ENCODE measurements at places on chromosomes 13 and 19. TPM values are rescaled to one million over a fixed set of nuclear protein-coding genes. Genes with fewer than 3 reads are reported as not detected.

DNA sequence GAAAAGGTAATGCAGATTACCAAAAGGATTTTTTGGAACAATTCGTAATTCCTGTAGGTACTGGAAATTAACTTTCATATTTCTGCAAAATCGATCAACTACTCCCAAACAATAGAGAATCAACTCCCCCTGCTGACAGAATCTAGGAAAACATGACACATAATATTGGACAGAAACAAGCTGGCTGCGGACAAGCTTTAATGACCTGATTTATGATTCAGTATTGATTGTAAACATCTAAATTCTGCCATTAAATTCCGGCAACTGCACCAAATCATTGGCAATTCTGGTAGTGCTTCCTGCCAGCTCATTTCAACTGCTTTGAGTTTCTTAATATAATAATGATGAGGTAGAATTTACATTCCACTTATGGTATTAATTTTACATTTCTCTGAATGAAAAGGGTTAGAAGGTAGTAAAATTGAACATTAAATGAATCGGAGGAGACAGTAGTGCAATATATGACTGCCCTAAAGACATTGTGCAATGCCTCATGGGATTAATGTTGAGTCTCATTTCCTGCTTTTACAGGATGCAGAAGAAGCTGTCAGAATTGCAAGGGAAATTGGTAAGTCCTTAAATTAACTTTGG, 146.5 kb downstream of the PCCA start:
- peak; percentile 77 for DNase-seq

DNA sequence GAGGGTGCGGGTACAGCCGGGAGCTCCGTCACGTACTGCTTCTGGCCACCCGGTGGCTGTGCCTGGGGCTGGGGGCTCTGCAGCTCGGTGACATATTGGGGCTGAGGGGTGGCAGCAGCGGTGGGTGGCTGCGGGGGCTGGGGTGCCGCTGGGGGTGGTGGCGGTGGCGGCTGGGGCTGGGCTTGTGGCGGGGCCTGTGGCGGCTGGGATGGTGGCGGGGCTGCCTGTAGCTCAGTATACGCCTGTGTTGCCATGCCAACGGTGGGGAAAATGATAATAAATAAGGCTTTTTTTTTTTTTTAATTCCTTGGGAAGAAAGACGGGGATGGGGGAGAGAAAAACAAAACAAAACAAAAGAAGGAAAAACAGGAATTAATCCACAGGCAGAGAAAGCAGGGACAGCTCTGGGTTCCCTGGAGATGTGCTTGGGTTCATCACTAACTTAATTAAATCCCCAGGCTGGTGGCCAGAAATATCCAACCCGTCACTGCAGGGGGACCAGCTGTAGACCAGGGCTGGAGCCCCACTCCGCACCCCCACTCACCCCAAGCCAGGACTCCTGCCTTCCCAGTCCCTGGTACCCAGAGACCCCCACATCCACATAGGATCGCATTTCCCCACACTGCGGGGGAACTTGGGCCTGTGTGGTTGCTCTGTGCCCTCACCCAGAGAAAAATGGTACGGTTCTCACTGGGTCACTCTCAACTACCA, 12.4 kb downstream of the RFX1 start:
- DNase-seq, result peak; percentile 70

DNA sequence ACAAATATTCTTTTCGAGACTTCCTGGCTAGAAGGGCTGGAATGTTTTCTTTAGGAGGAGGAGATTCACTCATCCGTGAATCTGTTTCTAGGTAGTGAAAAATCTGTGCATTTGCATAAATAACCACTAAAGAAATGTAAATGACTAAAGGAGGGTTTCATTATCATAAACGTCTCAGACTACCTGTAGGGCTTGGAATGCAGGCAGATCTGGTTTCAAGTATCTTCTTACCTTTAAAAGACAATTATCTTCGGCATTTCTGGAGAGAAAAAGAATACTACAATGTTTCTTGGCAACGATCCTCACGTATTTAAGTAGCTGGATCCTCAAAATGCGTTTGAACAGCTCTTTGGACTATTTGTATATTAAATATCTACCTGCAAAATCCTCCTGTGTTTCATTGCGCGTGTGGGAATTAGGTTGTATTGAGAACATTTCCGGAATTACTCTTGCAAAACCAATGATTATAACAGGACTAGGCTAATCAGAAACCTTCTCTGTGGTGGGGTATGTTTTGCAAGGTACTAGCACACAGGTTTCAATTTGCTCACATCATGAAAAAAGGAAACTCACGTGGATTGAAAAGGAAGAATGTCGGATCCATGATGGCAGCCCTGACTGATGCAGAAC, 291.1 kb upstream of the ARGLU1 start:
- DNase-seq, result no peak

DNA sequence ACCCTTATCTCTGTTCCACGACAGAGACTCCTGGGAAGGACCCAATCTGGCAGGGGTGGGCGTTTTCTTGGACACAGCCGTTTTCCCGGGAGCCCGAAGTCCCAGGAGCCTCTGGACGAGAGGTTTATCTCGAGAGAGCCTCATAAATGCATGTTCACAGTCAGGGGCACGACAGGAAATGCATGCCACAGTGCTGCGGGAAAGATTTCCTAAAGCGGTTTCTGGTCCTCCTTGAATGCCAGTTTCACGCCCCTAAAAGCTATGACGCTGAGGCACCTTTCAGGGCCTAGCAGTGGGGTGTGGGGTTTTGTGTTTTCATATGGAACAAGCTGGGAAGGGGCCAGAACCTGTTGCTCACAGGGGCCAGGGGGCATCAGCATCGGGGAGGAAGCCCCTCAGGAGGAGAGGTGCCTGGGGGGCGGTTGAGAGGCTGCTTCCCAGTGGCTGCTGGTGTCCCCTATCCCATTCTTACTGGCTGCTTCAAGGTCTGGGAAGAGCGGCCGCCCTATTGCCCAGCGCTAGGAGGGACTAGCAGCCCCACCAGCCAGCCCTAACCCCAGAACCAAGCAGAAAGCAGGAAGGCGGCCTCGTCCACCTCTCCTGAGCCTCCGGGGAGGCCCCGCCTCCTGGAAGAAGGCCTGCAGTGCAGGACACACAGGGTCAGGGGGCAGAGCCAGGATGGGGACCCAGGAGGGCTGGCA, 157.0 kb downstream of the KDM4B start:
- DNase-seq, result no peak

DNA sequence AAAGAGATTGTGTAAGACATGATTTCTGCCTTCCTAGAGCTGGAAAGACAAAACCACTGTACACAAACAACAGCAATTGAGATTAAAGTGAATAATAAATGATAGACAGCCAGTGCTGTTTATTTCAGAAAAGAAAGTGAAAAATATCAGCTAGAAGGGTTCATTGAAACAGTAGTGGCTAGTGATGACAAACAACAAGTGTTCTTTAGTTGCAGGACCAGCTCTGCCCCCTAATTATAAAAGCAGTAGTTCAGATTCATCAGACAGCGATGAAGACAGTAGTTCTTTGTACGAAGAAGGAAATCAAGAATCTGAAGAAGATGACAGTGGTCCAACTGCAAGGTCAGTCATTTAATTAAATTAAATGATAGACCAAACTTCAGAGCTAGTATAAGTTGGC, 14.8 kb downstream of the GPALPP1 start:
- no peak for DNase-seq

DNA sequence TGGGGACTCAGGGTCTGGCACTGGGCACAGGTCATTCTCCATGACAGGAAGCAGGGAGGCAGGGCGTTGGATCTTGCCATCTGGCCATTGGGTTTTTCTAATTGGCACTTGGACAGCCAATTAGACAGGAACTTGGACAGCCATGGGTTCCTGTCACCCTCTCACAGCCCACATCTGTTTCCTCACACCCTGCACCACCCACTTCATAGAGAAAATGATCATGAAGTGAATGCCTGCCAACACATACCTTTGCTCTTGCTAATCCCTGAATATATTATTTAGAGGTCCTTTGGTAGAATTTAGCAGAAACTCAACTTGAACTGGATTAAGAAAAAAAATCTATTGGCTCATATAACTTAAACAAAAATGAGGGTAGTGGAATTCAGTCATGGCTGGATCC, 4.9 kb upstream of the OLFM2 start:
- no peak for DNase-seq

GRCh38 chr13:32737111-32737571, 150.9 kb downstream of the PDS5B start:
- no peak for DNase-seq

GRCh38 chr13:24505756-24506155, 6.8 kb downstream of the PARP4 start:
- DNase-seq, result no peak

GRCh38 chr13:71325556-71325955, 541.4 kb downstream of the DACH1 start:
- DNase-seq, result no peak

GRCh38 chr13:111262715-111263114, 57.7 kb upstream of the TEX29 start:
- peak; percentile 47 for DNase-seq

GRCh38 chr13:95754069-95754468, 77.1 kb downstream of the DNAJC3 start:
- no peak for DNase-seq

DNA sequence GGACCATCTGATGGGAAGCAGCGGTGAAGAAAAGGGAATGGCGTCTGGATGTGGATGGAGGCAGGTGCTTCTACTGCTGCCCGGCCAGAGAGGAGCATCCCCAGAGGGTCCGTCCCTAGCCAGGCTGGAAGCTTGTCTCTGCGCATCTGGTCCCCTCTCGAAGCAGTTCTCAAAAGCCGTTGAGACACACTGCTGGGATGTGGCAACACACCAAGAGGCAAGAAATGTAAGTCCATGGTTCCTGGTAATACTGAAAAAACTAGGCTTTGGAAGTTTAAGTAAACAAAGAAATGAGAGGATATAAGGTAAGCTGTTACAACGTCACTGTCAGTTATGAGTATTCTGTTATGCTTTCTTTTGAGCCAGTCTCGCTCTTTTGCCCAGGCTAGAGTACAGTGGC, 15.1 kb upstream of the FFAR2 start:
- DNase-seq, result no peak

GRCh38 chr19:58154287-58154678, 3.7 kb upstream of the ZNF329 start:
- peak; percentile 67 for DNase-seq

DNA sequence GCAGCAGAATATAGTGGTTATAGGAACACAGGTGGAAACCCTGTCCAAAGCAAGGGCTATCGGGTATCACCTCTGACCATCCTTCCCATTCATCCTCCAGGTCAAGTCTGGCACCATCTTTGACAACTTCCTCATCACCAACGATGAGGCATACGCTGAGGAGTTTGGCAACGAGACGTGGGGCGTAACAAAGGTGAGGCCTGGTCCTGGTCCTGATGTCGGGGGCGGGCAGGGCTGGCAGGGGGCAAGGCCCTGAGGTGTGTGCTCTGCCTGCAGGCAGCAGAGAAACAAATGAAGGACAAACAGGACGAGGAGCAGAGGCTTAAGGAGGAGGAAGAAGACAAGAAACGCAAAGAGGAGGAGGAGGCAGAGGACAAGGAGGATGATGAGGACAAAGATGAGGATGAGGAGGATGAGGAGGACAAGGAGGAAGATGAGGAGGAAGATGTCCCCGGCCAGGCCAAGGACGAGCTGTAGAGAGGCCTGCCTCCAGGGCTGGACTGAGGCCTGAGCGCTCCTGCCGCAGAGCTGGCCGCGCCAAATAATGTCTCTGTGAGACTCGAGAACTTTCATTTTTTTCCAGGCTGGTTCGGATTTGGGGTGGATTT, 2.1 kb upstream of the RAD23A start:
- no peak for DNase-seq

DNA sequence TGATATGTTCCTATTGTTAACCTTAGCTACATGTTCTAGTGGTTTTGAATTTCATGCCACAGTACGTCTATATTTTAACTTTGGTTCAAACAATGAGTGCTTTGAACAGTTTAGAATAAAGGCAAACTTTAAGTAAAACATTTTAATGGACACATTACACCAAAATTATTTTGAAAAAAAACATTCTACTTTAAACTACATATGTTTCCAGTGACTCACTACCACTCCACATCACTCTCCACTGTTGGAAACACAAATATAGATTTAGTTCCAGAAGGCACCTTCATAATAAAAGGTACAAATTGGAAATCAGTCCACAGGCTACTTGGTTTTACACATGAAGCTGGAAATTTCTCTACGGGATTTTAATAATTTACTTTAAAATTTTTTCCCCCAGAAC, 373.5 kb downstream of the MYO16 start:
- no peak for DNase-seq

DNA sequence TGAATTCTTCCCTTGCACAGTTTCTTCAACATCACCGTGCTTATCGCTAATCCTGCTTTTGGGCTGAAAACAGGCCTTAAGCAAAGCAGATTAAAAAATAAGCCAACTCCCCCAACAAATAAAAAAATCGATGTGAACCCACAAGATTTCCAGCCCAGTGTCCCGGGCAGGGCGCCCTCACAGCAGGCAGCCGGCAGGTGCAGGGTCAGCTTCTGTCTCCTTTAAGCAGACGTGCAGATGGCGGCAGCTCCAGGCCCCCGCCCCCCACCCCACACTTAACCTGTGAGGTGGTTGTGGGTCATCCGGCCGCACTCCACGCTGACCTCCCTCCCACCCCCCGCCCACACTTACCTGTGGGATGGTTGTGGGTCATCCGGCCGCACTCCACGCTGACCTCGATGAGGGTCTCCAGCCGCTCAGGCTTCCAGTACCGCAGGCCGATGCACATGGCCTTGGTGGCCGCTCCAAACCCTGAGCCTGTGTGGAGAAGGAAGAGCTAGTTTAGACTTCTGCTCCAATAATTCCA, 19.8 kb downstream of the ADPRHL1 start:
- DNase-seq, result no peak

DNA sequence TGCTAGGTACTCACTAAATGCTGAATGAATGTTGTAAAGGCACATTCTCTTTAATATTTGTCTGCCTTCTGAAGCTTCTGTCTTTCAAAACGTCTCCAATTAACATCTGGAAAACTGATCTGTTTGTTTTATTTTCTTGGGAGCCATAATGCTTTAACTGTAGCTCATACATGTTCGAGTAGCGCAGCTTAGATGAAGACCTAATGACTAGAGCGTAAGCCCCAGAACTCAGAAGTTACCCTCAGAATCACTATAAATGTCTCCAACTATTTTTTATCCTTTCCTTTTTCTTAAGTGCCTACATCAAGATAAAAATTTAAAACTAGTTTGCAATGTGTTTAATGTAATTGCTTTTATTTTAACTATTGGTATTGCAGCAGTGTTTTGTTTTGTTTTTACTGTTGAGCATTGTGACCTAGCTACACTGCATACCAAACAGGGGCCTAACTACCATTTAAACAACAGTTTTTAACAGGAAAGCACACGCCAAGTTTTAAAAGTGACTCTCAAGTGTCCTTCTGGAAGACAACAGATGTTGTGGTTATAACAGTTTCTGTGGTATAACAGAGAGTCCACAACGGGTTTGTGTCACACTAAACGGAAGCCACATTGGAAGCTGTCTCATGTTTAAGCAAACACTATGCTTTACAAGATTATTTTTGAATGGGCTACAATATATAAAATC, 42.0 kb downstream of the MRPL57 start:
- no peak for DNase-seq

GRCh38 chr19:7246601-7247000, 47.6 kb downstream of the INSR start:
- no peak for DNase-seq

C19orf33 gene
- total RNA-seq, result not detected

BRME1 gene
- 2.9 TPM for total RNA-seq

FXYD3 gene
- not detected for total RNA-seq

RCBTB2 gene
- 4.3 TPM for total RNA-seq

All from G401 (cell line).